ENCODE measurements at places on chromosomes 7 and 10.
A peak's percentile ranks its signal among the peaks of the same experiment; 100 is the strongest.

- no peak for DNase-seq
Observed at GRCh38 chr10:70432561-70433263, 8.8 kb downstream of the NODAL start.

DNA sequence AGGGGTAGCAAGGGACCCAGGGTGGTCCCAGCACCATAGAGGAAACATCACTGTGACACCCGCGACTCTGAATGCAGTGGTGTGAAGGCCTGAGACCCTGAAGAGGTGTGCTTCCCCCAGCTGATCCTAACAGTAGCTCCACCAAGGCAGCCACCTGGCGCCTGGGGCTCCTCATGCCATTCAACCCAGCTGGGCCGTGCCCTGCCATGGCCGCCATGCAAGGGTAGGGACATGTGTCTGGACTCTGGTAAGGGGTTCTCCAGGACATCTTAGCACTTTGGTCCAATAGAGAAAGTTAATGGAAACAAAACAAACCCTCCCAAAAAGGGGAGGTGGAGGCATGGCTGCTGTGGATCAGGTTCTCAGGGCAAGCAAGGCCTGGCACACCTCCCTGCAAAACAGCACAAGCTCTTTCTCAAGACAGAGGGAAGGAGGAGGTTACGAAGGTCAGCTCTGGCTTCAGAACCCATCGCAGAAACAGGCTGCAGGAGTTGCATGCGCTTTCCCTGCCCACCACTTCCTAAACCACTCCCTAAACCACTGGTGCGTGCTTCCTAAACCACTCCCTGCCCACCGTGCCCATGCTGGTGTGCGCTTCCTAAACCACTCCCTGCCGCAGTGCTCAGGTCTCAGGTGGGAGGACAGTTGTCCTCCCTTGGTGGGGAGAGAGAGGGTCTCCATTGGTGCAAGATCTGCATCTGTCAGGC lies 108.7 kb downstream of the LARP4B start:
- no peak for DNase-seq

DNA sequence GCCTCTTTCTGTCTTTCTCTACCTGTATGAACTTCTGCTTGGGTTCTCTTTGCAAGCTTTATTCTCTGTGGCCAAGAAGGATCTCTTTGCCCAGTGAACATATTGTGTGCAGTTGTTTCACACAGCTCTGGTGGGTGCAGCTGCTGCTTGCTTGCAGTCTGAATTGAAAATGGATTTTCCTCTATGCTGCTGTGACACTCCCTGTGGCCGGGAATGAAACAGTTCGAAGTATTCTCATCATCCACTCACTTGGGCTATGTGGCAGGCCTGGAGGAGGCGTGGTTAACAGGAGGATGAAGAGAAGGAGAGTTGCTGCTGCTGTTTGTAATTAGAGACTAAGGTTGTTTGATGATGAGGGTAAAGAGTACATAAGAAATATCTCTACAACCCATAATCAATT lies 28.4 kb upstream of the ITGA8 start:
- DNase-seq, result no peak

GRCh38 chr7:77791336-77791735 lies 6.9 kb downstream of the TMEM60 start:
- no peak for DNase-seq

GRCh38 chr10:31374146-31374696 lies 55.2 kb downstream of the ZEB1 start:
- DNase-seq, result no peak

DNA sequence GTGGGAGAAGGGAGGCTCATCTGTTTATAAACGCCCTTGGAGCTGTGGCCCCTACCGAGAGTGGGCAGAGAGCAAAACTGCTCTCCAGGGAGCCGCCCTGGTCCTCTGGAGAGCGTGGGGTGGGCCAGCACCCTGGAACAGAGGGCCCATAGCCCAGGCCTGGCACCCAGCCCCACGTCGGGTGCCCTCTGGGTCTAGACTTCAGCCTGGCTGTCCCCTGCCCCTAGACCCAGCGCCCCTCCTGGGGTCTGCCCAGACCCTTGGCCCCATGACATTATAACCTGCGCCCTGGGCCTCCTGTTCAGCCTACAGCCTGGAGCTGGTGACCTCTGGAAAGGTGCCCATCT lies 24.7 kb downstream of the GET4 start:
- DNase-seq, result no peak

GRCh38 chr10:109912335-109913281 lies 10.7 kb downstream of the XPNPEP1 start:
- DNase-seq, result no peak

DNA sequence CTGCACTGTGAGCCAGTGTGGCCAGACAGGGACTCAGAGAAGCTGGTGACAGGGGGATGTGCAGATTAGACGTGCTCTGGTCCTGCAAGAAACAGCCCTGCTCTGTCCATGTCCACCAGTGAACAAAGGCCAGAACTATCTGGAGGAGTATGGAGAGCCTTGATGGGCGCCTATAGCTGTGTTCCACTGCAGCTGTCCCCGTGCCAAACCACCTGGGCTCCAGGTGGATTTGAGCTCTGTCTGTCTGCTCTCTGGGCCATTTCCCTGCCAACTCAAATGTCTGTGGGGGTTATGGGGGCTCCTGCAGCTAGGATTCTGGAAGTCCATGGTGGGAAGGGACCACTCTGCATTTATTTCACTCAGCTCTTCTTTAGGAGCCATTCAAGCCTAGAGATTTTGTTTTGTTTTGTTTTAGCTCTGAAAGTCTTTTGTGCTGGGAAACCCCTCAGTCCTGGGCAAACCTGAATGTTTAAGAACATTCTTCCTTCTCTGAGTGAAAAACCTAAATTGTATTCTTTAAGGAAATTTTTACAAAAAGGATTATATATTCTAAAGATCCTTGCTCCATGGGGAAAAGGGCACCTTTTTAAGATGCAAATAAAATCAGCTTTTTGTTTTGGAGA lies 1039.5 kb upstream of the SORCS1 start:
- no peak for DNase-seq

DNA sequence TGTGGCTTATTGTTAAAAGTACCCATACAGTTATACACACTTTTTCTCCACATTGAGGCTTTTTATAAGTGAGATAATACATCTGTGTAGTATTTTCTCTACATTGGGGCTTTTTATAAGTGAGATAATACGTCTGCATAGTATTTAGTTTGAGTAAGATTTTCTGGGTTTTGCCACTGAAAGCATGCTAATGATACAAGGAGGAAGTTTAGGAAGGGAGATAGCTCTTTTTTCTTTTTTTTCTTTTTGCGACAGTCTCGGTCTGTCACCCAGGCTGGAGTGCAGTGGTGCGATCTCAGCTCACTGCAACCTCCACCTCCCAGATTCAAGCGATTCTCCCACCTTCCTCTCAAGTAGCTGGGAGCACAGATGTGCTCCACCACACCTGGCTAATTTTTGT lies 13.3 kb downstream of the FAM107B start:
- DNase-seq, result no peak

GRCh38 chr7:84948634-84949033 lies 238.2 kb downstream of the SEMA3D start:
- no peak for DNase-seq

DNA sequence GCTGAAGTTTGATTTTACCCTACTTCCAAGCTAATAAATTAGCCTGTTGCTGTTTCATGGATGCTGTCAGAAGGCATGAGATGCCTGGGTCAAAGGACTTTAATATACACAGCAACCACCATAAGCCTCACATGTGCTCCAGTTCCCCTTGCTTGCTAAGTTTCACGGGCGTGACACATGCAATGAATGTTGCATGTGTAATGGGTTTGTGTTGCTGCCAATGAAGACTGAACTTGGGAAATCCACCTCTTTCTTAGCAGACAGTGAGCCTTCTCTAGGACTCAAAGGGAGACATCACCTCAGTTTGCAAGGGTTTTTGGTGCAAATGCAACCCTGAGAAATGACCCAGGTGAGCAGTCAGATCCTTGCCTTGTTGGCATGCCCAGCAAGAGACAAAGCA lies 505.5 kb upstream of the PODXL start:
- DNase-seq, result no peak

DNA sequence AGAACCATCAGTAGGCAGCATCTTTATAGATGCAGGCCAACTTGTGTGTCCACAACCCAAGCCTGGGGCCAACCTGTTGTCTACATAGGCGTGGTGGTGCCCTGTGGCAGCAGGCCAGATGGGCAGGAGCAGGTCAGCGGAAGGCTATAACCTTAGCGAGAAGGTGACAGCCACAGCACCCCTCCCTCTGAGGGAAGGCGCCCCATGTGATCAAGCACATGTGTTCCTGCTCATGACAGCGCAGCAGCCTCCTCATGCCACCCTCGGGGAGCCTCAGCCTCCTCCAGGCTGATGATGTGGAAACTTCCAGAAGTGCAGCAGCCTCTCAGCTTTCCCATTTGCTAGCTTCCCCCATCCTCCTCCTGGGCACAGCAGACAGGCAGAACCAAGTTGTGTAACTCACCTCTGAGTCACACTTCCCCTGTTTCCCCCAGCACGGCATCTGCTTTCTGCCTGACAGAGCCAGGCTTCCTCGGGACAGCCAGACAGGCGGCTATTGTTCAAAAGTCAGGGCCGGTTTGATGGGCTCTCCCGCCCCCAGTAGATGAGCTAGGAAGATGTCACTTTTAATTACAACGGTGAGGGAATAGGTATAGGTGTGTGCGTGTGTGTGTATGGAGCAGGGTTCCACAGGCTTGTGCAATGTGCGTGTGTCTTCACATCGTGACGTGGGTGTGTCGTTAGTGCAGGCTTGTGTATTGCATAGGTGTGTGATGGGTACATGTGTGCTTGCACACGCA lies 312.0 kb upstream of the ZMIZ1 start:
- peak; percentile 28 for DNase-seq

DNA sequence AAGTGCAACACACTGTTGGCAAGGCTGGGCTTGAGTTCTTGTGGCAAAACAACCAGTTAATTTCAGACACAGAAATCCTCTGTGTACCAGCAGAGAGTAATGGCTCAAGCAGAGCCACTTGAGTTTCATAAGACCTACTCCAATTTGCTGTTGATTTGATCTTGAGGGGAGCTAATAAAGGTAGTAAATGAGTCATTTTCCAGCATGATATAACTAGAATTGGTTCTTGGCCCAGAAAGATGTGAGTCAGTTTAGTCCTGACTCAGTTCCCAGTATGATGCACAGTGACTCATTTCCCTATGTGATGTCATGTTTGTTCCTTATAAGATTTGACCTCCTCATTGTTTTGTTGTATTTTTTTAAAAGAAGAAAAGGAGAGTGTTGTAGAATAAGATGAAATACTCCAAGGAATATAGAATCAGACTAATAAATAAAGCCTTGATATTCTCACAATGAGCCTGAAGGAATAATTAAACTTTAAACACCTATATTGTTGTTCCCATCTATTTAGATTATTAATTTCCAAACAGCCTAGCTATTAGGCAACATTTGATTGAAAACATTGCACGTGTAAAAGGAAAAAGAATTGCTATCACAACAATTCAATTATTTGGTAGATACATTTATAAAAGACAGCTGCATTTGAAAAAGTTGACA lies 186.2 kb downstream of the REEP3 start:
- no peak for DNase-seq

DNA sequence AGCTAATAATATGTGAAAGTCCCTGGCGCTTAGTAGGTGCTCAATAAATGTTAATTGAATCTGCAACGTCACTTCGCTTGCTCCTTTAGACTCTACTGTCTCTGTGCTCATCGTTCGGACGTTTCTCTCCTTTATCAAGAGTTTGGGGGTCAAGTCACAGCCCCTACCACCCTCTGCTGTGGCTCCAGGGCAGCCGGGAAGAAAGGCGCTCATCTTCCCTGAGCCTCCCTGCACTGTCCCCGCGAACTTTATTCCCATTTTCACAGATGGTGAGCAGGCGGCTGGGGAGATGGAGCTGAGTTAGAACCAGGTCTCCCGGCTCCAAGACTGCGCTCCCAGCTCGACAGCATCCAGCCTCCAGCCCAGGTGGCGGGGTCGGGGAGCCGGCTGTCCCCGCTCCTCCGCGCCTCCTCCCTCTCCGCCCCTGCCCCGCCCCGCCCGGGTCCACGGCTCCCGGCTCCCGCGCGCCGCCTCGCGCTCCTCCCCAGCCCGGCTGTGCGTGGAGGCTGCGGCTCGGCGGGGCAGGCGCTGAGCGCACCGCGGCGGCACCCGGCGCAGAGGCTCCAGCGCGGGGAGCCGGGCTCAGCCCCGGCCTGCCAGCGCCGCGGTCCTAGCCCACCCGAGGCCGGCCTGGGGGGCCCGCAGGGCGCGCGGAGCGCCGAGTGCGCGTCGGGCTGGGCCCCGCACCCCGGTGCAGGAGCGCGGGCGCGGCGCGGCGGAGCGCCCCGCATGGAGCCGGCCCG lies at the start of gene CLEC2L:
TSS of gene CLEC2L (plus strand) at position 487 of the 743 bp plus-strand sequence. CDS start at position 730, 243 bp downstream.
- peak; percentile 48 for DNase-seq

DNA sequence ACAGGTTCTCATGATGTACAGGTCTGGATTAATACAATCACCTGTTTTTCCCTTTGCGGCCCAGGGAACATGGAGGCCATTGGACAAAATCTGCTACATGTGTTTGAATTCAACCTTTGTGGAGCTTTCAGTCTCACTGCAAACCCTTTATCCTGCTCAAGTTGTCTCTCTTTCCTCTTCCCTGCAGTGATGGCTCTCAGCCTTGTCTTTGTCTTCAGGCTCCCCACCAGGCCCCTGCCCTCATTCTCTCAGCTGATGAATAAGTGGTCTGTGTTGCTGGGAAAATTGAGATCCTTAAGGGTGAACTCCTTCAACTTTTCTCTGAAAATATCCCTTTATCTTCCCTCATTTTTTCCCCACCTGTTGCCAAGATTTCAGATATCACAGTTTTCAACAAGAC lies 791.2 kb downstream of the GRID1 start:
- DNase-seq, result no peak

GRCh38 chr7:17384400-17384799 lies 85.9 kb downstream of the AHR start:
- no peak for DNase-seq

- DNase-seq, result no peak
Observed at GRCh38 chr10:12067336-12067735, 1.4 kb upstream of the DHTKD1 start.

All from stimulated activated CD4-positive, alpha-beta T cell treated with anti-CD3 and anti-CD28 coated beads, Interleukin-2, amount 100 ng/mL, for 24 hours (primary cell).